ENCODE measurements at places on chromosomes 2 and 18.

DNA sequence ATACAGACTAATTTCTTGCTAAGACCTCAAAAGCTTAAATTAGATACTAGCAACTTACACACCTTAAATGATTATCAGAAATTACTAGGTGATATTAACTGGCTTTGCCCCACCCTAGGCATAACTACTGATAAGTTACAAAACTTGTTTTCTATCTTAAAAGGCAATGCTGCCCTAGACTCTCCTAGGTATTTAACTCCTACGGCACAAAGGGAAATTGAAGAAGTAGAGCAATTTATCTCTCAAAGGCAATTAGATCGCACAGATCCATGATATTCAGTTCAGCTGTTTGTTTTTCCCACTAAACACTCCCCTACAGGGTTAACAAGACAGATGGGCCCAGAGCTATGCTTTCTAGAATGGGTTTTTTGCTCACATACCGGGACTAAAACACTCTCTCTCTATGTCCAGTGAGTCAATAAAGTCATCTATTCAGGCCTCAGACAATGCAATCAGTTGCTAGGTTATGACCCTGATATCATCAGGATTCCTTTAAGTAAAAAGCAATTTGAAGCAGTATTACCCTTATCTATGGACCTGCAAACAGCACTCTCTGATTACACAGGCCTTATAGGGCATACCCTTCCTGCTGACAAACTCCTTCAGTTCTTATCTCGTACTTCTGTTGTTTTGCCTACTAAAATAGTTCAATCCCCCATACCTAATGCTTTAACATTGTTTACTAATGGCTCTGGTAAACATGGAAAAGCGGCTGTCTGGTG is 14.3 kb downstream of the MAP3K2 start:
- DNase-seq, result no peak

DNA sequence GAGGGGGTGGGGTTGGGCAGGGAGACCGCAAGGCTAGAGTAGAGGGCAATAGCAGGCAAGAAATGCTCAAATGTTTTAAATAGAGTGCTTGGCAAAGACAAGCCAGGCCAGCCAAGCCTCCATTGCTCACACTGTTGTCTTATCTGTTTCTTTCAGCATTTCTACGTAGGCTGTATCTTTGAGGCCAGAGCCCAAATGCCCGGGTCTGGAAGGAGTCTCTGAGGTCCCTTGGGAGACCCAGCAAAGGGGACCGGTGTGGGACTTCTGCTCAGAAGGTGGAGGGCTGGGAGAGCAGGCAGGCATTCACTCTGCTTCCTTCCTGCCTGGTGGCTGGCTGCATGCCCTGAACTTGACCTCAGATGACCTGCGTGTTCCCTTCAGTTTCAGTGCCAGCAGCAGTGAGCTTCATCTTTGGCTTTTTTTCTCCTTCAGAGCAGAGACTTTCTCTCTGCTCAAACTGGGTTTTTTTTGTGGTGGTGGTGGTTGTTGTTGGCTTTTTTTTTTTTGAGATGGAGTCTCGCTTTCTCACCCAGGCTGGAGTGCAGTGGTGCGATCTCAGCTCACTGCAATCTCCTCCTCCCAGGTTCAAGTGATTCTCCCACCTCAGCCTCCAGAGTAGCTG is 13.7 kb upstream of the TET3 start:
- DNase-seq, result peak; percentile 43

- no peak for DNase-seq
Measured at GRCh38 chr2:31384771-31385276, 29.7 kb downstream of the XDH start.

GRCh38 chr2:133412694-133413093 is 155.6 kb downstream of the NCKAP5 start:
- no peak for DNase-seq

DNA sequence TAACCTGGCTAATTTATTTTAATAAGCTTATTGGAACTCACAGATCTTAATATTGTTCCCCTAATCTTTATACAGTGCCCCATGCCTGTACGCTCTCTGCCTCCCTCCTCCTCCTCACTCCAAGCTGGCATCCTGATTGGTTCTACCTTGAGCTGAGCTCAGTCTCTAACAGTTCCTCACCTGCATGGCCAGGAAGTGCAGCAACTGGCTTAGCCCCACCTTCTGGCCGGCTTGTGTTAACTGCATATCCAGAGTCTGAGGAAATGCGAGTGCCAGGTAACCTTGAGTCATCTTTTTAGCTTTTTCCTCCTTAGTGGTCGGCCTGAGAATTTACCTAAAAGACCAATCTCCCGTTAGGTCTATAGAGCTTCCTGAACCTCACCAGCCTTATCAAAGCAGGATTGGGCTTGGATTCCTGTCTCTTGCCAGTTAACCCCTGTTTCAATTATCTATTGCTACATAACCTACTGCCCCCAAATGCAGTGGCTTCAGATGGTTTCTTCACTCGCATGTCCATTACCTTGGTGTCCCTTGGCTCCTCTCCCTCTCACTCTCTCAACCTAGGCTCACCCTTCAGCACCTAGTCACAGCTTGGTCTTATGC is 89.5 kb upstream of the STK39 start:
- DNase-seq, result no peak

DNA sequence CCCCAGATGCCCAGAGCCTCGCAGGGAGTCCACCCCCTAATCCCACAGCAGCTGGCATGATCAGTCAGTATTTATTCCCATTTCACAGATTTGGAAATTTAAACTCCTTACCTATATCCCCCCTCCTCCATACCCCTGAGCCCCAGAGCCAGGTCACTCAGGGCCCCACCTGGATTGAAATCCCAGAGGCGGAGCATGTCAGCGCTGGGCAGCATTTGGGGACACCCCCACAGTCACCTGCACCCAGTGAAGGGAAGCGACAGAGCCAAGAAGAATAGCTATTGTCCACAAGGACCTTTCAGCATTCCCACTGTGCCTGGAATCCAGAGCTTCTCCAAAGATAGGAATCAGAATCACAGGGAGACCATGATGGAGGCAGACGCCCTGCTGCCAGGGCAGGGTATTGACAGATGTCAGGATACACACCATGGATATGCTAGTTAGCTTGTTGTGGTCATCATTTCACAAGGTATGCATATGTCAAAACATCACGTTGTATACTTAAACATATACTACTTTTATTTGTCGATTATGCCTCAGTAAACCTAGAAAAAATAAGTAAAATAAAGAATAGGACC is 968 bp upstream of the ASTL start:
- DNase-seq, result no peak

DNA sequence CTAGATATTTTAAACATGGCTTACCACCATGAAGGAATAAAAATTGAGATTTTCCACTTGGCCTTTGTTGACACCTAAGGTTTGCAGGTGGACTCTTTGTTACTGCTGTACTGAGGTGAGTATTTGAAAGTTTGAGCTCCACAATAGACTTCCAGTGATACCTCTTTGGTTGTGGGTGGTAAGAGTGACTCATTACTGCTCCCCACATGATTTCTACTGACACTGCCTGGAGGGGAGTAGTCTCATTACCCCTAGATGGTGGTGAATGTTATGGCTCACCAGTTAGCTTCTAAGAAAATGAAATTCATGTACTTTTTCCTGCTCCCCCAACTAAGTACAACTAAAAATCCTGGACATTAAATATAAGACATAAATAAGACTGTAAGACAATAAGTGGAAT is 1183.1 kb upstream of the TMEFF2 start:
- no peak for DNase-seq

- no peak for DNase-seq
Measured at GRCh38 chr2:67585400-67585799, 188.3 kb downstream of the ETAA1 start.

GRCh38 chr2:43332653-43333052 is 106.2 kb upstream of the ZFP36L2 start:
- no peak for DNase-seq

GRCh38 chr2:179238027-179238426 is 26.6 kb downstream of the SESTD1 start:
- DNase-seq, result no peak

- no peak for DNase-seq
Measured at GRCh38 chr2:171985076-171985475, 14.7 kb upstream of the METAP1D start.

DNA sequence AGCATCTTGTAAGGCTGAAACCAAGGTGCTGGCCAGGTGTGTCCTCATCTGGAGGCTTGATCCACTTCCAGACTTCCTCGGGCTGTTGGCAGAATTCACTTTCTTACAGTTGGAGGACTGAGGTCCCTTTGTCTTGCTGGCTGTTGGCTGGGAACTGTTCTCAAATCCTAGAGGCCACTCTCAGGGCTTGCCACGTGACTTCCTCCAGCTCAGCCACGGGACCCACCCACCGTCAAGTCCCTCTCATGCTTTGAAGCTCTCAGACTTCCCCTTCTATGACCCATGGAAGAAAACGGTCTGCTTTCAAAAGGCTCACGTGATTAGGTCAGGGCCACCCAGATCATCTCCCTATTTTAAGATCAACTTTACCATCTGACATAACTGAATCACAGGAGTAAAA is 77.1 kb downstream of the SMAD4 start:
- no peak for DNase-seq

DNA sequence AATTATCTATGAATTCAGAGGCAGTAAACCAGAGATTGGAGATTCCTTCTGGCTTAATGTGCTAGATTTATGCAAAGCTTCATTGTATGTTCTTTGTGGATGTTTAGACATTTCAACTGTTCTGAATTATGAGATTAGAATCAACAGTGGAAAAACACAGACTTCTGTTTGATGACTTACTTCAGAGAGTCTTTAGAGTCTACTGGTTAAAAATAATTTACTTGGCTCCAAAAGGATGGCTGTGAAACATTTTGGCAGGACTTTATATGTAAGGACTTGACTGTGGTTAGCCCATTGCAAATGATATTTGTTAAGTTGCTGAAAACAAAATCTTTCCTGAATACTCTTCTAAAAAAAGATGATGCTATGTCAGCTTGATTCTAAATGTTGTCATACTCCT is 25.5 kb upstream of the LRRC30 start:
- DNase-seq, result no peak

- DNase-seq, result no peak
Measured at GRCh38 chr2:7096726-7097352, 179.6 kb downstream of the RNF144A start.

- DNase-seq, result no peak
Measured at GRCh38 chr2:3491306-3491705, 28.0 kb downstream of the ADI1 start.

GRCh38 chr2:47897883-47898731 is 8.2 kb downstream of the FBXO11 start:
- no peak for DNase-seq

GRCh38 chr2:101759162-101759561 is 61.7 kb downstream of the MAP4K4 start:
- DNase-seq, result no peak

DNA sequence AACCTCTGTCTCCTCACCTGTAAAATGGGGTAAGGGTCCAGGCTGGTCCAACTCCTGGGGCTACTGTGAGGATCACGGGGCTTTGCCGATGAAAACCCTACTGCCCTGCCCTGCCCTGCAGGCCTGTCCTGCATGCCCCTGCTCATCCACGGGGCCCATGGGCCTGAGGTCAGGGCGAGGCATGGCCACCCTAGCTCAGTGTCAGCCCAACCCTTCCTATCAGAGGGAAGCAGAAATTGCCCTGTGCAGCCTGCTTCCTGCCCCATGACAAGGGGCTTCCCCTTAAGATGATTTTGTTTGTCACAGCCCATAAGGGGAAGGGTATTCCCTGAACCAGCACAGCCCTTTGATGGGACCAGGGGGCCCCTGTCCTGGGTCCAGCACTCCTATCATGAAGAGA is 353.6 kb upstream of the ID2 start:
- no peak for DNase-seq

- DNase-seq, result no peak
Measured at GRCh38 chr2:150468350-150468960, 19.0 kb downstream of the RND3 start.

DNA sequence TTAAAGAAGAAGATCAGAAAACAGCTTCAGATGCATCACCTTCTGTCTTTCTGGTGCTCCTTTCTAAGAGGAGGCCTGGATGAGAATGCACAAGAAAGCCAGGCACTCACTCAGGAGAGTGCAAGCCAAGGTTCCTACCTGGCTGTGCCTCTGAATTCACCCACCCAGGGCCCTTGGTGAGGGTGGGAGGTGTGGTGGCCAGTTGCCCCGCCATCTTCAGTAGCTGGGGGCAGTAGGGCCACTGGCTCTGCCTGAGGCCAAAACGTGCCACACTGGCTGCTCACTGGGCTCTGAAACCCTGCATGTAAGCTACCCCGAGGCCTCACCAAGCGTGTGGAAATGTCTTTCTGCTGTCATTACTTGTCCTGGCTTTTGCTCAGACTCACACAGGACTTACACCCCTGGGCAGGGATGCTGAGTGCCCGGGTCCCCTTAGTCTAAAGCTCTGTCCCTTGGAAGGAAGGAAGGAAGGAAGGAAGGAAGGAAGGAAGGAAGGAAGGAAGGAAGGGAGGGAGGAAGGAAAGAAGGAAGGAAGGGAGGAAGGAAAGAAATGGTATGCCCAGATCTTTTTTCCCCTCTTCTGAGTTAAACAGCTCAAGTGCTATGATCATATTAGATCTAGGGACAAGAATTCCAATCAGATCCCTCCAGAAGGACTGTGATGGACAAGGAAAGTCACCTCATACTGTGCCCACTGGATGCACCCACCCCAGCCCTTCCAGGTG is 8.5 kb upstream of the LBH start:
- no peak for DNase-seq

GRCh38 chr18:55910296-55910695 is 322.3 kb upstream of the TCF4 start:
- no peak for DNase-seq

- no peak for DNase-seq
Measured at GRCh38 chr18:72652990-72653593, 109.0 kb upstream of the CBLN2 start.

GRCh38 chr2:110874453-110875383 is 142.3 kb downstream of the ACOXL start:
- DNase-seq, result no peak

DNA sequence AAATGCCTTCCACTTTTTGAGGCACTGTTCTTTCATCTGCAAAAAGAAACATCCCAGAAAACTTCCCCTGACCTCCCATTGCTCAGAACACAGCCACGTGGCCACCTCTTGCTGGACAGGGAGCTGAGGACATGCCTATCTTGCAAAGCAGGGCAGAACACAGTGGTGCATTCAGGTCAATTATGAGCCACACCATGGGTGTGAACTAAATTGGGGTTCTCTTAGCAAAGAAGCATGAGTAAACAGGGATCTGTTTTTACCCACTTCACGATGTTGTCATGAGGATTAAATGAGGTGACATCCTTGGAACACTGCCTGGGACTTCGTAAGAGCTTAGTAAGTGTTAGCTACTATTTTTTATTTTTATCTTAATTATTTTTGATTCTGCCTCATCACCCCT is 25.1 kb downstream of the BMP10 start:
- no peak for DNase-seq

DNA sequence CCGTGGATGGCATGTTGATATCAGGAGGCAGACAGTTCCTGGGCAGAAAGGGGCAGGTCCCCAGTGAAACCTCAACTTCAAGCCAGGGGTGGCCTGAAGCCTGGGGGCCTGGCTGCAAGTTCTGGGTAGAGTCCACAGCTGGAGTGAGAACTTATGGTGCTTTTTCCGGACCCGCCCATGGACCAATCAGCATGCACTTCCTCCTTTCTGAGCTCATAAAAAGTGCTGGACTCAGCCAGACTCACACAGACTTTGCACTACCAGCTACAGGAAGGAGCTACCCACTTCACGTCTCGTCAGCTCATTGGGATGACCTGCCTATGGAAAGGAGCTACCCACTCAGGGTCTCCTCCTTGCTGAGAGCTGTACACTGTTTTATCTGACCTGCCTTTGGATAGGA is 183.1 kb upstream of the MC4R start:
- no peak for DNase-seq

Data from effector CD8-positive, alpha-beta T cell (primary cell).